Mucosa of descending colon (tissue), 3 donors: ENCODE measurements at places on chromosomes 5 and 9.

- no peak for DNase-seq
Observed at GRCh38 chr9:90142580-90142979, 500.0 kb downstream of the DIRAS2 start.

- DNase-seq: no peak
Observed at GRCh38 chr9:128094950-128095544, 27.0 kb downstream of the SLC25A25 start.

GRCh38 chr5:52743012-52743411 is 44.7 kb upstream of the ITGA1 start:
- no peak for DNase-seq

- no peak for DNase-seq
Observed at GRCh38 chr5:126182971-126183695, 240.1 kb upstream of the GRAMD2B start.

DNA sequence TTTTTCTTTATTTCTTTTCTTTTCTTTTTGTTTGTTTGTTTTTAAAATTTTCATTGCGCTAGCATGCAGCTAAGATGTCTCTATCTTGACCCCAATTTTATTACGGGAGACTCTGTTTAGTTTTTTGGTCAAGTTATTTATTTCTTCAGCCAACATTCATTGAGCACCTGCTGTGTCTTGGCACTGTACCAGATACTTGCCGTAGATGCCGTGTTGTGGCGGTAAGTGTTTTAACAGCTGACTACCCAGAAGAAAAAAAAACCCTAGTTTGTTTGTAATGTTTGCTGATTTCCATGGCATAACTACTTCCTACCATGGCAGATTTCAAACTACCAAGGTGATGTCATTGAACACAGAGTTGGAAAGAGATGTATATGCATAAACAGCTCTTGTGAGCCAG is 65.0 kb downstream of the UGCG start:
- DNase-seq: peak; percentile 61
